Aorta (tissue), 5 donors: ENCODE measurements at places on chromosomes 1 and 21. TPM values are rescaled to one million over a fixed set of nuclear protein-coding genes. Genes with fewer than 3 reads are reported as not detected.
A peak's percentile ranks its signal among the peaks of the same experiment; 100 is the strongest.

GRCh38 chr1:80540596-80540995 lies 1260.1 kb upstream of the ADGRL2 start:
- no peaks in the 10 kb centered on the region for H3K4me1 ChIP-seq
- H3K36me3 ChIP-seq: no peaks in the 10 kb centered on the region
- H3K27ac ChIP-seq: no peak overlapping the region
- H3K27me3 ChIP-seq: no peaks in the 10 kb centered on the region
- no peak for DNase-seq

DNA sequence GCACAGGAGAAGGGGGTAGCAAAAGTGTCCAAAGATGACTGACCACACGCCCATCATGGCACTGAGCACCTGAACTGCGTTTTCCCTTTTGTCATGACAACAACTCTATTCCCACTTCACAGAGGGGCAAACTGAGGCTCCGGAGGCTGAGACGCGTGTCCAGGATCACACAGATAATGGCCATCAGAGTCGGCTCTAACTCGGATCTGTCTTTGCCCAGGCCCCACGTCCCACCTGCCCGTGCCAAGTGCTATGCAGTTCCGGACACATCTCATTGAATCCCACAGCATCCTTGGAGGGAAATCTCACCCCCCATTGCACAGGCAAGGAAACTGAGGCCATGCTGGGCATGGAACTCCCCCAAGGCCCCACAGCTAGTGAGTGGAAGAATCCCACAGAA lies 62.1 kb downstream of the MATN1 start:
- no peak for DNase-seq
- no peaks in the 10 kb centered on the region for H3K36me3 ChIP-seq
- no peaks in the 10 kb centered on the region for H3K27me3 ChIP-seq
- no peaks in the 10 kb centered on the region for H3K4me1 ChIP-seq
- no peak overlapping the region for H3K27ac ChIP-seq
- H3K4me3 ChIP-seq: no peak overlapping the region

- H3K4me3 ChIP-seq: no peak overlapping the region
- H3K27me3 ChIP-seq: no peaks in the 10 kb centered on the region
- H3K27ac ChIP-seq: no peak overlapping the region
- DNase-seq: no peak
These were observed 2.2 kb downstream of the NUAK2 start for GRCh38 chr1:205319081-205320018.

DNA sequence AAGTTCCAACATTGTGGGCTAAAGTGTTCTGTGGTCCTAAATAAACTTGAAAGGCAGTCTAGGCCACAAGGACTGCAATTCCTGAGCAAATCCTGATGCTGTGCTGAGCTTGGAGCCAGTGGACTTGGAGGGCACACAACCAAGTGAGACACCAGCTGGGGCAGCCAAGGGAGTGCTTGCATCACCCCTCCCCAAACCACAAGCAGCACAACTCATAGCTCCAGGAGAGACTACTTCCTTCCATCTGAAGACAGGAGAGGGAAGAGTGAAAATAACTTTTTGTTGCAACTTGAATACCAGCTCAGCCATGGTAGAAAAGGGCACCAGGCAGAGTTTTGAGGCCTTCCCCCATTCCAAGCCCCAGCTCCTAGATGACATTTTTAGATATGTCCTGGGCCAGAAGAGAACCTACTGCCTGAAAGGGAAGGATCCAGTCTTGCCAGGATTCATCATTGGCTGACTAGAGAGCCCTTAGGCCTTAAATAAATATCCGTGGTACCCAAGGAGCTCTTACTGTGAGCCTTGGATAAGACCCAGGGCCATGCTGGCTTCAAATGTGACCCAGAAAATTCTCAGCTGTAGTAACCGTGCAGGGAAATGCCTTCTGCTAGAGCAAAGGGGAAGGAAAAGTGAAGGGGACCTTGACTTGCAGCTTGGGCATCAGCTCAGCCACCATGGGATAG lies 35.4 kb upstream of the LRRC8B start:
- DNase-seq: no peak
- H3K27ac ChIP-seq: no peak overlapping the region
- no peaks in the 10 kb centered on the region for H3K36me3 ChIP-seq
- H3K4me3 ChIP-seq: no peak overlapping the region
- H3K27me3 ChIP-seq: no peaks in the 10 kb centered on the region
- no peaks in the 10 kb centered on the region for H3K4me1 ChIP-seq

The TMEM54 gene
- total RNA-seq: 21.1 TPM

The LYPD8 gene
- total RNA-seq: not detected

- no peaks in the 10 kb centered on the region for H3K27me3 ChIP-seq
- H3K27ac ChIP-seq: peak within 1 kb of the TSS; percentile 88
- peaks cover 16% of the 10 kb centered on the region for H3K4me1 ChIP-seq
- H3K36me3 ChIP-seq: no peaks in the 10 kb centered on the region
- DNase-seq: peak; percentile 93
These were observed at the start of gene PLPP3 for GRCh38 chr1:56578963-56579875. PLPP3 (minus strand) TSS chr1:56579563; CDS start chr1:56579016, 547 bp downstream.

DNA sequence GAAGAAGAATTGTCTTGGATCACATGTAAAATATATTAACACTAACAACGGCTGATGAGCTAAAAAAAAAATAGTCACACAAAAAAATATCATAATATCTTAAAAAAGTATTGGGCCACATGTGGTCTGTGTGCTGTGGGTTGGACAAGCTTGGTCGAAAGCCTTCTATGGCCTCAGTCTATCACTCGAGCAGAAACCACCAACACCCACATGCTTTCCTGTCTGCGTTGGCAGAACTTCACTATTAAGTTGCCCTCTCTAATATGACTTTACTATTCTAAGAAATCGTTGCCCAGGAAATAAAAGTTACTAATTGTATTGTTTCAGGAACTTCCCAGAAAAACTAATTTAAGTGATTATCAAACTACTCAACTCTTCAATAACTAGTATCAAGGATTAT lies 28.2 kb upstream of the ETS2 start:
- H3K27me3 ChIP-seq: no peaks in the 10 kb centered on the region
- H3K4me1 ChIP-seq: peaks cover 7% of the 10 kb centered on the region
- H3K36me3 ChIP-seq: no peaks in the 10 kb centered on the region
- no peak for DNase-seq

The GNG5 gene
- 64.6 TPM for total RNA-seq

DNA sequence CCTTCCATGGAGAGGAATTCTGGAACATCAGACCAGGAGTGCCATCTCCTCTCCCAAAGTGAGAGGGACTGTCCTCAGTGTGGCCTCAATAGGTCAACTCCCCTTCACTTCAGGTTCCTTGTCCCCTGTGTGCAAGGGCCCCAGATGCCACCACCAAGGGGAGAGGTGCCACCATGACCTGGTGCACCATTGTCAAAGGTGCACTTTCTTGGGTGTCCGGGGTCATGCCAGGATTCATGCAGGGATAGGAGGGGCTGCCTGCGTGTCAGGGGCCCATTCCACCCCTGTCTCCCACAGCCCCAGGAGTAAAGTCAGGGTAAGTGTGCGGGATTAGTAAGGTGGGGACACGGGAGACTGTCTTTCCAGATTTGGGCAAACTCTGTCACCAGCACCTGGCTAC lies 21.4 kb upstream of the EPHA2 start:
- peaks cover 3% of the 10 kb centered on the region for H3K4me1 ChIP-seq
- DNase-seq: no peak
- no peaks in the 10 kb centered on the region for H3K36me3 ChIP-seq
- no peak overlapping the region for H3K4me3 ChIP-seq
- H3K27me3 ChIP-seq: no peaks in the 10 kb centered on the region

DNA sequence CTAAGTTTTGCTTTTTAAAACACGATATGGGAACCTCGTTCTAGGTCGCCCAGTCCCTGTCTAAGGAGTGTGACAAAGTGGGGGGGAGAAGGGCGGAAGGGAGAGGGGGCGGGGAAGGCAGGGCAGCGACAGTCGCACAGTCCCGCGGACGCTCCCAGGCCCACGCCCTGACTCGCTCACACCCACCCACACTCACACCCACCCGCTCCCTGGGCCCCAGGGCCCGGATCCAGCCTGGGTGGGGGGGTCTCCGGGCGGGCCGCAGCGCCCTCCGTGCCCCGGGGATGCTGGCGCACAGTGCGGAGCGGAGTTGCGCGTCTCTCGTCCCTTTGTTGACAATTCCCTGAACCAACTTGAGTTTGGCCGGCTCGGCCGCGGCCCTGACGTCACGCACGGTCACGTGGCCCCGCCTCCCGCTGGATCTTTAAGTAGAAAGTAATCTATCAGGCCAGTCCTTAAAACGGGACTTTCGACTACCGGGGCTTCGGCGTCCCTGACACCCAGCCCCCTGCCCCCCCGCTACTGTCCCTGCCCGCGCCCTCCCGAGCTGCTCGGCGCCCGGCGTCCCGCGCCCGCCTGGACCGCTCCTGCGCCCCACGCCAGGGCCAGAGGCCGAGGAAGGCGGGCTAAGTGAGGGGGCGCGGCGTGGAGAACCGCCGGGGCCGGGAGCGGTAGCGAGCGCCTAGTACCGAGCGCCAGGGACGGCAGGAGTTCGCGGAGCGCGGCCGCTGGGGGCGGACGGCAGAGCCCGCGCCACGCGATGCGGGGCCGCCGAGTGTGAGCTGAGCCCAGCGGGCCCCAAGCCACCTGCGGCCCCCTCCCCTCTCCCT lies at the start of gene FOXD3:
Gene FOXD3 (plus strand): TSS at position 454 of the 830 bp plus-strand sequence. CDS start 492 bp downstream, outside the sequence.
- H3K4me1 ChIP-seq: no peaks in the 10 kb centered on the region
- no peak within 1 kb of the TSS for H3K27ac ChIP-seq
- no peaks in the 10 kb centered on the region for H3K36me3 ChIP-seq
- peak; percentile 88 for DNase-seq
- no peaks in the 10 kb centered on the region for H3K27me3 ChIP-seq
- H3K4me3 ChIP-seq: peak within 1 kb of the TSS; percentile 21

- peaks cover 2% of the 10 kb centered on the region for H3K4me1 ChIP-seq
- H3K4me3 ChIP-seq: no peak overlapping the region
- H3K27me3 ChIP-seq: no peaks in the 10 kb centered on the region
- DNase-seq: no peak
- H3K27ac ChIP-seq: no peak overlapping the region
- no peaks in the 10 kb centered on the region for H3K36me3 ChIP-seq
These were observed 211.7 kb downstream of the NFIA start for GRCh38 chr1:61293986-61294504.

DNA sequence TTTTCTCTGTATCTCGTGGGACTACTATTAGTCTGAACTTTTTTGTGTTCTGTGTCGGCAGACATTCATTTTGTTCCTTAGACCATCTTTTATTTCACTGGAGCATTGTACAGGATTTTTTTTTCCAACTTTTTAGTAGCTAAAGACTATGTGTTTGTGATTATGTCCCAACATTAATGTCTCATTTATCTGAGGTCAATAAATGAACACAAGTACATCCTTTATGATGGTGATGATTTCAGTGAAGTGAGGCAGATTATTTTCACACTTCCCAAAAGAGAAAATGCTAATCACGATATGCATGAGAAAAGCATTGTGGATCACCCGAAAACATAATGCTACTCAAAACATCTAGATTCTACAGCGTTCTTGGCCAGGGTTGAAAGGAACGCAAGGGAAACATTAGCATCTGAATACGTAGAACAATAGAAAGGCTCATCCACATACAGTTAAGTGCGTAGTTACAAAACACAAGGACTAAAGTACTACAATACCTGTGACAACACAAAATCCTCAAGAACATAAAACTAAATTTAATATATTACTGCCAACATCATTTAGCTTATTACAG lies 981.7 kb upstream of the NCAM2 start:
- H3K27ac ChIP-seq: no peak overlapping the region
- no peak for DNase-seq
- H3K4me3 ChIP-seq: no peak overlapping the region
- no peaks in the 10 kb centered on the region for H3K27me3 ChIP-seq

The TNFSF4 gene
- total RNA-seq: 0.49 TPM

The MCOLN2 gene
- total RNA-seq: 3.9 TPM

The PSMA5 gene
- 49.9 TPM for total RNA-seq

- DNase-seq: no peak
- H3K36me3 ChIP-seq: no peaks in the 10 kb centered on the region
- H3K4me1 ChIP-seq: peaks cover 5% of the 10 kb centered on the region
- no peak overlapping the region for H3K4me3 ChIP-seq
- no peaks in the 10 kb centered on the region for H3K27me3 ChIP-seq
- peak overlapping the region; percentile 59 for H3K27ac ChIP-seq
These were observed 15.9 kb downstream of the CAMTA1 start for GRCh38 chr1:6801199-6801598.

DNA sequence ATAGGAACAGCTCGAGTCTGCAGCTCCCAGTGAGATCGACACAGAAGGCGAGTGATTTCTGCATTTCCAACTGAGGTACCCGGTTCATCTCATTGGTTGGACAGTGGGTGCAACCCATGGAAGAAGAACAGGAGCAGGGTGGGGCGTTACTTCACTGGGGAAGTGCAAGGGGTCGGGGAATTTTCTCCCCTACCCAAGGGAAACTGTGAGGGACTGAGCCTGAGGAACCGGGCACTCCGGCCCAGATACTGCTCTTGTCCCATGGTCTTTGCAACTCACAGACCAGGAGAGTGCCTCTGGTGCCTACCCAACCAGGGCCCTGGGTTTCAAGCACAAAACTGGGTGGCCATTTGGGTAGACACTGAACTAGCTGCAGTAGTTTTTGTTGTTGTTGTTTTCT lies 307.1 kb downstream of the AMY1C start:
- H3K36me3 ChIP-seq: no peaks in the 10 kb centered on the region
- no peaks in the 10 kb centered on the region for H3K4me1 ChIP-seq
- no peak for DNase-seq
- no peaks in the 10 kb centered on the region for H3K27me3 ChIP-seq

GRCh38 chr21:41166884-41167283 lies 1.1 kb upstream of the BACE2 start:
- no peaks in the 10 kb centered on the region for H3K36me3 ChIP-seq
- peak; percentile 67 for DNase-seq
- no peaks in the 10 kb centered on the region for H3K27me3 ChIP-seq
- peak overlapping the region; percentile 61 for H3K27ac ChIP-seq
- peak overlapping the region; percentile 97 for H3K4me3 ChIP-seq

DNA sequence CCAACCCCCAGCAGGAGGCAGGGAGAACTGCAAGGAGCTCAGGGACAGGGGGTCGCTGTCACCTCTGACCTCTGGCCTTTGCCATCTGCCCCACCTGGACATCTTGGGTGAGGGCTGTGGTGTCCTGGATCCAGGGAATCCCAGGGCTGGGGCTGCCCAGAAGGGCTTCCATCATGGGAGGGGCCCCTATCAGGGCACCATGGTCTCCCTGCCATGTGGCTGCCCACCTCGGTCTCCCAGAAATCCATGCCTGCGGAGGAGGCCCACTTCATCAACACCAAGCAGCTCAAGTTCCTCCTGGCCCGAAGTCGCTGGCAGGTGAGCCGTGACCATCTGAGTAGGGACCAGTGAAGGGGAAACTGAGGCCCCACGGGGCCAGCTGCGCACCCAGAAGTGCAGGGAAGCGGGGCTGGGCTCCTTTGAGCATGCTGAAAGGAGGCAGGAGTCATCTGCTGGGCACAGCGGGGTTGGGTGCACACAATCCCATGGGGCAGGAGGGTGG lies 36.1 kb downstream of the TRIM11 start:
- no peak overlapping the region for H3K27ac ChIP-seq
- H3K27me3 ChIP-seq: no peaks in the 10 kb centered on the region
- no peaks in the 10 kb centered on the region for H3K4me1 ChIP-seq
- peak; percentile 65 for DNase-seq
- H3K4me3 ChIP-seq: no peak overlapping the region
- H3K36me3 ChIP-seq: no peaks in the 10 kb centered on the region
